ENCODE measurements at places on chromosomes 16 and 17.

- peak; percentile 49 for DNase-seq
Observed at GRCh38 chr16:20879175-20880040, 20.8 kb downstream of the DCUN1D3 start.

GRCh38 chr17:19337712-19338023, 24.9 kb downstream of the B9D1 start:
- no peak for DNase-seq

DNA sequence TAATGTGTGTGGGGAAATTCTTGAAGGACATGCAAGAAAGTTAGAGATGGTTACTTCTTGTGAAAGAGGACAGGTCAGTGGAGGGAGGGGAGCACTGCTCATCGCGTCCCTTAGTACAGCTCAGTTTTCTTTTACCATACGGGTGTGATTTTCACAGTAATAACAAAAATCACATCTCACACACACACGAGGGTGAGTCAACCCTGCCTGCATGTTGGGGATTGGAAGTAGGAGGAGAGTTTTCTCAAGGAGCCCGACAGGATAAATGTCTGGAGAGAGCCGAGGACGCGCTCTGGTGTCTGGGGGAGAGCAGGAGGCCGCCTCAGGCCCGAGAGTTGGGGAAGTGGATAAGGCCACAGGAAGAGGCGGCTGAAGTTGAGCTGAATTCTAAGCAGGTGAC, 16.4 kb downstream of the PLCD3 start:
- no peak for DNase-seq

DNA sequence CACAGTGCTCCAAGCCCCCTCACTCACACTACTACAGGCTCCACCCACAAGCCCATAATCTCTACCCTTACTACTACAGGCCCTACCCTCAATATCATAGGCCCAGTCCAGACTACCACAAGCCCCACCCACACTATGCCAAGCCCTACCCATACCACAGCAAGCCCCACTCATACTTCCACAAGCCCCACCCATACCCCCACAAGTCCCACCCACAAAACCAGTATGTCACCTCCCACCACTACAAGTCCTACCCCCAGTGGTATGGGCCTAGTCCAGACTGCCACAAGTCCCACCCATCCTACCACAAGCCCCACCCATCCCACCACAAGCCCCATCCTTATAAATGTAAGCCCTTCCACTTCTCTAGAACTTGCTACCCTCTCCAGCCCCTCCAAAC, 13.8 kb downstream of the RIPOR1 start:
- peak; percentile 93 for DNase-seq

DNA sequence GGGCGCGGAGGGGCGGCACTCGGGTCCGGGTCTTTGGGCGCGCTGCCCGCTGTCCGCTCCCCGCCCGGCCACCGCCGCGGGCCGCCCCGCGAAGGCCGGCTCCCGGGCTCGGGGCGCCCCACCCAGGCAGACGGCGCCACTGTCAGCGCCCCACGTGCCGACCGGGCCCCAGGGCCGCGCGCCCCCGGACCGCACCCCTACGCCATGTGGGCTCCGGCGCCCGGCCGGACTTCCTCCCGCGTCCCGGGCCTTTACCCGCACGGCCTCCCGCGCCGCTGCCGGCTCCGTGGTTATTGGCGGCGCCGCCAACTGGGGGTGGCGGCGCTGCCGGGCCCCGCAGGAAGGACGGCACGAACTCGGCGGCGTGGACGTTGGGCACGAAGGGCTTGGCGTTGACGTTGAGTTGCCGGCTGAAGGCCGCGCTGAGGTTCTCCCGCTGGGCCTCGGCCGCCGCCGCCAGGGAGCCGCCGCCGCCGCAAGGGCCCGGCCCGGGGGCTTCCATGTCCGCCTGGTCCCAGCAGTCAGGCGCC, 577 bp downstream of the GSPT1 start:
- DNase-seq: peak; percentile 73

GRCh38 chr17:78896091-78896833, 6.7 kb downstream of the CEP295NL start:
- no peak for DNase-seq

GRCh38 chr17:16269658-16270057, 52.6 kb downstream of the PIGL start:
- peak; percentile 73 for DNase-seq

DNA sequence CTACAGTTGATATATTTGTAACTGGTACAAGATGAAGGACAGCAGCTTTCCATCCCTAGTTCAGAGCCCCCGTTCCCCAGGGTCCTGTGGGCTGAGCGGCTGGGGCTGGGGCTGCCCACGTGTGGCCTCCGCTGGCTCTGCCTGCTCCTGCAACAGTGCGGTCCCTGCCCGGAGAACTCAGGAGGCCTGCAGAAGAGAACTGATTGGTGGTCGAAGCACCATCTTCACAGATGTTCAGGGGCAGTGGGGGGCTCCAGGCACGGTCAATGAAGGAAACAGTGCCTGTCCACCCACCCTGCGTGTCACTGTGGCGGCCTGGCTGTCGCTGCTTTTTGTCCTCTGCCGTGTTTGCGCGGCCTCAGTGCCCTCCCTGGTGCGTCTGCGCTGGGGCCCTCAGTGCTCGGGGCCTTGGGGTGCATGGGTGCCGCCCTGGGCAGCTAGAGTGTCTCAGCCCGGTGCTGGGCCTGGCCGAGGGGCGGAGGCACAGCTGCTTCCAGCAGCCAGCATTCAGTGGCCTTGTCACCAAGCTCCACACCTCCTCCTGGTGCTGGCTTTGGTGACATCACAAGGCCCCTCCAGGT, 4.2 kb upstream of the NUDT16L1 start:
- no peak for DNase-seq

- DNase-seq: no peak
Observed at GRCh38 chr16:84927621-84928591, 83.4 kb downstream of the ZDHHC7 start.

GRCh38 chr17:31148205-31148604, 53.4 kb downstream of the NF1 start:
- no peak for DNase-seq

GRCh38 chr17:72351884-72352346, 231.1 kb downstream of the SOX9 start:
- no peak for DNase-seq

- no peak for DNase-seq
Observed at GRCh38 chr17:20228860-20229259, 219.7 kb downstream of the SPECC1 start.

- peak; percentile 95 for DNase-seq
Observed at GRCh38 chr17:1491443-1492248, 840 bp downstream of the MYO1C start.

GRCh38 chr17:74840989-74841666, 18.6 kb downstream of the GRIN2C start:
- peak; percentile 84 for DNase-seq

DNA sequence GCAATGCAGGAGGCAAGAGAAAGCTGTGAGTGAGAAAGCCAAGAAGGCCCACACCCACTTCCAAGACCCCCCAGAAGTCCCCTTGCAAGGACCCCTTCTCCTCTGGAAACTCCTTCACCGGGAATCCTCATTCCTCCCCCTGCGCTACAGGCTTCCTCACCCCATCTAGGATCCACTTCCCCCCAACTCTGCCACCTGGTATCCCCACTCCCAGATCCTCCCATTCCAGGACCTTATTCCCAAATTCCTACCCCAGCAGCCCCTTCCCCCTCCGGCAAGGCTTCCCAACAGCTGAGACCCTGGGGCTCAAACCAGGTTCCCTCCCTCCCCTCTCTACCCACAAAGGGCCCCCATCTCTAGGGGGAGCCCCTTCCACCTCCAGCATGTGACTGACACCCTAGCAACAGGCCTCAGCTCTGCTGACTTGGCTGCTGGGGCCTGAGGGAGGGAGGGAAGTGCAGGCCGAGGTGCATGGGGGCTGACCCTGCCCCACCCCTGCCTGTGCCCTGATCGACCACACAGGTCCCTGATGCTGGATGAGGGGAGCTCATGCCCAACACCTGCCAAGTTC, 2.1 kb downstream of the HSF4 start:
- no peak for DNase-seq

DNA sequence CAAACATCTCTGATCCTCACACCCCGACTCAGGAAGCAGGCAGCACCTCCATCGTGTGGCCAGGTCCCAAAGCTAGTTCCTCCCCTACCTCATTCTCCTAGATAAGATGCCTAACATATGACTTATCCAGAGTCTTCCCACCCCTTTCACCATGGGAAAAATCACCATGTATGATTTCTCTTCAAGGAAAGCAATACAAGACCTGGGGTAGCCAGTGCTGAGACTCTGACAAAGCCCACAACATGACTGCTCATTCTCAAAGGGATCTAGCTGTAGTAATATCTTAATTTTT, 45.1 kb downstream of the CMTM4 start:
- DNase-seq: no peak

DNA sequence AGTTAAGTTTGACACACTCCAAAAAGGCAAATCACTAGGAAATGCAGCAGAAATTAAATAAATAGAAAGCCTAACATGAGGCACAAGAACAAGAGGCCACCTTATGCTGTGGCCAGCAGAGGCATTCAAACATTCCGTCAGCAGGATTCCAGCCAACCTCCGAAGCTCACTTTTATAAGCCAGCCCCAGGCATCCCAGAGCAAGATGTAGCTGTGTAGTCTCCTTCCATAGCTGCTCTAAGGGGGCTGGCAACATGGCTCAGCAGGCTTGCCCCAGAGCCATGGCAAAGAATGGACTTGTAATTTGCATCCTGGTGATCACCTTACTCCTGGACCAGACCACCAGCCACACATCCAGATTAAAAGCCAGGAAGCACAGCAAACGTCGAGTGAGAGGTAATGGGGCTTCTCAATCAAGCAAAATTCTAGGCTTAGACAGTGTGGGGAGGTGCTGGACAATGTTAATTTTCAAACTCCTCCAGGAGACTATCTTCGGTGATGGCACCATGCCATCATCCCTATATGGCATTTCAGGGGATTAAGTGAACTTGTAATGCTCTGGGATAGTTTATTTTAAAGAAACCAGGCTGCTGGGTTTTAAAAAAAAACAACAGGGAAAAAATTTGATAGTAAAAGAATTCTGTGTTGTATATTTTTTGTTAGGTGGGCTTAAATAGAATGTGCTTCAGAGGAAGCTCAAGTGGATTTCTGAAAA, at the start of gene CLEC3A:
Gene CLEC3A, plus strand, starts transcription at position 202 of the 714 bp plus-strand sequence. Its CDS starts 79 bp downstream, at position 281.
- DNase-seq: no peak

DNA sequence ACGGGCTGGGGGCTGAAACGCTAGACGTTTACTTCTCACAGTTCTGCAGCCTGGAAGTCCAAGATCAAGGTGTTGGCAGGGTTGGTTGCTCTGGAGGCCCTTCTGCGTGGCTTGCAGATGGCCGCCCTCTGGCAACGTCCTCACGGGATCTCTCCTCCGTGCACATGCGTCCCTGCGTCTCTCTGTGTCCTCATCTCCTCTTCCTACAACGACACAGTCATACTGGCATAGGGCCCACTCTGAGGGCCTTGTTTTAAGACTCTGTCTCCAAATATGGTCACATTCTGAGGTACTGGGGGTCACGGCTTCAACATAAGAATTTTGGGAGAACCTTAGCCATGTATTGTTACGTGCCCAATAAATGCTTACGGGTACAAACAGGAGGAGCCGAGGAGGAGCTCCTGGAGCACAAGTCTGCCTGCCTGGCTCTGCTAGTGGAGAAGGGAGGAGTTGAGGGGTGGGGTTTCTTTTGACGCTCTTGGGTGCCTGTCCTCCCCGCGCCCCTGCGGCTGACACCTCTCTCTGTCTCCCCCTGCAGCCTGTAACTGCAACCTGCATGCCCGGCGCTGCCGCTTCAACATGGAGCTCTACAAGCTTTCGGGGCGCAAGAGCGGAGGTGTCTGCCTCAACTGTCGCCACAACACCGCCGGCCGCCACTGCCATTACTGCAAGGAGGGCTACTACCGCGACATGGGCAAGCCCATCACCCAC, 141.1 kb downstream of the NTN1 start:
- peak; percentile 33 for DNase-seq

DNA sequence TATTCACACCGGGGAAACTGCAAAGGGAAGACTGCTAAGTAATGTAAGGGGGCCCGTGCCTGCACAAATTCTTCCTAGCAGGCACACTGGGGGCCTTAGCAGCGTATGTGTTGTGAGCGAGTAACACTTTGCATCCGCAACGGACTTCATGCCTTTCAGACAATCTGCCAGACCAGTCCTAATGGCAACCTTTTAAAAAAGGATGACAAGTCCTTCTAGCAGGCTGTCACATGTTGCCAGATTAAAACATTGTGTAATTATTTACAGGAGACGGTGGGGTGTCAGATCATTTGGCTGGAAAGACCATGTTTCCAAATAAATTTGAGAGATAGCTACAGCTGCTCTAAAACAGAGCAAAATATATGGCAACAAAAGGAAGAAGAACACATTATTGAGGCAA, 46.1 kb downstream of the CPPED1 start:
- DNase-seq: no peak

- no peak for DNase-seq
Observed at GRCh38 chr17:3032258-3033247, 30.9 kb downstream of the OR1D5 start.

DNA sequence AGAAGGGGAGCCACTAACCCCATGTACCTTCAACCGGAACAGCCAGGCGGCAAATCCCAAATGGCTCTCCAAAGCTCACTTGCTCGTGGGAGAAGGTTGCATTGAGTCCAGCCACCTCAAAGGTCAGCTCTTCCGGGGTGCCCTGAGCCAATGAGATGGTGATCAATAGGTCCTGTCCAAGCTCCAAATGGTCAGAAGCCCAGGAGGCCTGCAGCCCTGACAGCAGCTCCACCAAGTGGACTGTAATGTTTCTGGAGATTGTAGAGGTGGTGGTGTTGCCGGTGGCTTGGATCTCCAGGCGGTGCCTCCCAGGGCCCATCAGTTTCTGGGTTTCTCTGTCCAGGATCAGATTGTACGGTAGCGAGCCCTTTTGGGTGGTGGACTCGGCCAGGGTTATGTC, 39.9 kb upstream of the BCO1 start:
- DNase-seq: peak; percentile 52

DNA sequence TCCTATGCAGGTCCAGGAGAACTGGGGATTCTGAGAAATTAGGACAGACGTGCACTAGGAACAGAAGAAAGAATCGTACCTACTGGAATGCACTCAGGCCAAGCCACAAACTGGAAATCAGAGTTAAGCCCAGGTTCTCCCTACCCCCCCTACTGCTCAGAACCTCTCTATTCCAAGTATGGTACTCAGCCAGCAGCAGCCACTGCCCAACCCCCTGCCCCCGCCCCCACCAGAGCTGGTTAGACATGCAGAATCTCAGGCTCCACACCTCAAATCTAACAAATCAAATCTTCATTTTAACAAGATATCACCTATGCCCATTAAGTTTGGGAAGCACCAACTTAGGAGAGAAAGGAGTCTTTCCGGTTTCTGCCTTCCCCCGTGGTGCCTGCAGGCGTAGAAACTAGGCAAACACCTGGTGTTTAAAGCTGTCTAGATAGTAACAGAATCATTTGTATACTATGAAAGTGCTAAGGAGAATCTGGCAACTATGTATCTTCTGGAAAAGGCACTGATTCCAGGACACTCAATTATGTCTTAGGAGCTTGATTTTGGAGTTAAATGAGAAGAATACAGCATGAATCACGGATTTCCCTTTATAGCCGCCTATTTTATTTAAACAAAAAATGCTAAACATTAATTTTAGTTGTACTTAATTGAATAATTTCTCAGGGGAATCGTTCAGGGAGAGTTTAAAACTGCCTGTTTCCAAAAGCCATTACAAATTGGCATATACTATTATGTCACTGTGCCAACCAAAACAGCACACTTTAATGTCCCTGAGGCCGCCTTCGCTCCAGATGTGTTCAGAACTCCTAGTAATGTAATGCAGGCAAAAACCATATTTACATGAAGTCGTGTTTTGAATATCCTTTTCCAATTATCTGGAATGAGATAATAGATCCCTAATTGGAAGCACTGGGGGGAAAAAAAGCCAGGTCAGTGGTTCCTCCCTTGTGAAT, 166.5 kb downstream of the STX8 start:
- DNase-seq: no peak

GRCh38 chr17:32609085-32609484, 122.3 kb downstream of the CDK5R1 start:
- DNase-seq: no peak
